NCI-H2029 treated with DMSO at 0.1 percent for 48 hours (cell line): ENCODE measurements at places on chromosomes 2 and 18.
A peak's percentile ranks its signal among the peaks of the same experiment; 100 is the strongest.

DNA sequence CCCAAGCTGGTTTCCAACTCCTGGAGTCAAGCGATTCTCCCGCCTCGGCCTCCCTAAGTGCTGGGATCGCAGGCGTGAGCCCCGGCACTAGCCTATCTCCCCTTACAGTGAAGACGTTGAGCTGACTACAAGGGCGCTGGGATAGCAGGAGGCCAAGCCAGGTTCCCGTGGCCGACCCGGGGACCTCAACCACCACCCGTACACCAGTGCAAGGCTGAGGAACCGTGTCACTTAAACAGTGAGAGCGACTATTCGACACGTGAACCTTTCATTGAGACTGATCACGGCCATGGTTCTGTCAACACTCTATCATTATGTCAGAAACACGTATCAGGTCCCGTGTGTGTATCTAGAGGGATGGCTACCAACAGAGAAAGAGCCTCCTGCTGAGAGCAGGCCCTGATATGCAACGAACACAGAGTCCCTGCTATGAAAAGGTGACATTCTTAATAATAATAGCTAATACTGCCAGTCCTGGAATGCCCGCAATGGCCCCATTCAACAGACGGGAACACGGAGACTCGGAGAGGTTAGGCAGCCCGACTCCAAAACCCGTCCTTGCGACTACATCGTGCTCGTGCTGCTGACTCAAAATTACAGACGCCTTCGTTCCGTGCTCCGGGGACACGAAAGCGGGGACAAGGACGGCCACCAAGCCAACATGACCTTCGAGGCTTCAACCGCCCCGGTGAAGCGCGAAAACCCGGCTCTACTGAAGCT, 833 bp downstream of the AFG3L2 start:
- peak; percentile 60 for DNase-seq

DNA sequence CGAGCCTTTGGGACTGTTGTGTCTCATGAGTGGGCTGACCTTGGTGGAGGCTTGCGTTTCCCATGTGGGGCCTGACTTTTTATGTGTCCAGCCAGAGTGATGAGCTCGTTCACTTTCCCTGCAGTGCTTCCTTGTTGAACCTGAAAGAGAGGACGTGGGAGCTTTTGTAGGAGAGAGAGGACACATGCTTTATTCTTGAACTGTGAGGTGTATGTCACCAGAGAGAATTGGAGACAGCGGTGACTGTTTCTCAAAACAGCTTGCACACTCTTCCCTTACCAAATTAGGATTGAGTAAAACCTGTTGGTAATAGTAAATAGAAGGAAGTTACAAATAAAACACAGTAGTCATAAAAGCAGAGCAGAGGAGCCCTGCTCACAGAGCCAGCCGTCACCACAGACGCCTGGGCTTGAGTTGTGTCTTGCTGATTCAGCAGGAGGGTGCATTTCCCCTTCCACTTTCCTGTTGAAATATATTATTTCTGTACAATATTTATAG, 60.7 kb downstream of the INPP4A start:
- no peak for DNase-seq

DNA sequence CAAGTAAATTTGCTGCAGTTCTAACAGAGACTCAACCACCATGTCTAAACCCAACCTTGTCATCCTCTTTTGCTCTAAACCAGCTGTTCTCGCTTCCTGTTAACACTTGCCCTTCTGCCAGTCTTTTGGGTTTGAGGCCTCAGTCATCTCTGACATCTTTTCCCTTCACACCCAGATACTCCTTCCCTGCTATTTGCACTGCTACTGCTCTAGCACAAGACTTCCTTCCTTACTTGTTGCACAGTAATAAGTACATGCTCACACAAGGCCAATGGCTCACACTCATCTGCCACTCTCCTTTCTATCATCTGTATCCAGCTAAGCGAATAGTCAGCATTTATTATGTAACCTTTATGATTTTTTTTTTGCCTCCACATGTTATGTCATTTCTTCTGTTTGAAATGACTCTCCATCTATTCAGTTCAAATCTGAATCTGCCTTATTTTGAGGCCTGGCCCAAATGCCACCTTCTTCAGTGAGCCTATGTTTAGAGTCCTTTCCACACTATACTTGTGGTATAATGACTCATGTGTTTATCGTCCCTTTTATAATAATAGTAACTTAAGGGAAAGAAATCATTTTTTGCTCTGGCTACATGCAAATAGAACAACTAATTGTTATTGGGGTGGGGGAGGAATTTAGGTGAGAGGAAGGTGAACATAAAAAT, 22.5 kb upstream of the CDKL4 start:
- DNase-seq = no peak

GRCh38 chr18:79950515-79951341, 725 bp downstream of the SLC66A2 start:
- no peak for DNase-seq

GRCh38 chr2:29218550-29219125, 103.4 kb downstream of the CLIP4 start:
- no peak for DNase-seq

- no peak for DNase-seq
Observed at GRCh38 chr2:223890721-223891120, 53.3 kb upstream of the AP1S3 start.

- DNase-seq = no peak
Observed at GRCh38 chr2:182522972-182523473, 96.2 kb upstream of the PDE1A start.

DNA sequence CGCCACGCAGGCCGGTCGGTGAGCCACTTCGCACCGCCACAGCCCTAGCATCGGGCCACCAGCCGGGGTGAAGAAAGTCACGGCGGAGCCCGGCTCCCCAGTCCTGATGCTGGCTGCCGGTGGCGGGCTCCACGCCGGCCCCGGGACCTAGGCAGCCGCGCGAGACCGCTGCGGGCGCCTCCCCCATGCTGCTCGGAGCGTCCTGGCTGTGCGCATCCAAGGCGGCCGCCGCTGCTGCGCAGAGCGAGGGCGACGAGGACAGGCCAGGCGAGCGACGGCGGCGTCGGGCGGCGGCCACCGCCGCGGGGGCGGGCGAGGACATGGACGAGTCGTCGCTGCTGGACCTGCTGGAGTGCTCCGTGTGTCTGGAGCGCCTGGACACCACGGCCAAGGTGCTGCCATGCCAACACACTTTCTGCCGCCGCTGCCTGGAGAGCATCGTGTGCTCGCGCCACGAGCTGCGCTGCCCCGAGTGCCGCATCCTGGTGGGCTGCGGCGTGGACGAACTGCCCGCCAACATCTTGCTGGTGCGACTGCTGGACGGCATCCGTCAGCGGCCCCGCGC, 433 bp downstream of the SH3RF3 start:
- no peak for DNase-seq

- no peak for DNase-seq
Observed at GRCh38 chr2:206859330-206859739, 80.0 kb upstream of the CPO start.

DNA sequence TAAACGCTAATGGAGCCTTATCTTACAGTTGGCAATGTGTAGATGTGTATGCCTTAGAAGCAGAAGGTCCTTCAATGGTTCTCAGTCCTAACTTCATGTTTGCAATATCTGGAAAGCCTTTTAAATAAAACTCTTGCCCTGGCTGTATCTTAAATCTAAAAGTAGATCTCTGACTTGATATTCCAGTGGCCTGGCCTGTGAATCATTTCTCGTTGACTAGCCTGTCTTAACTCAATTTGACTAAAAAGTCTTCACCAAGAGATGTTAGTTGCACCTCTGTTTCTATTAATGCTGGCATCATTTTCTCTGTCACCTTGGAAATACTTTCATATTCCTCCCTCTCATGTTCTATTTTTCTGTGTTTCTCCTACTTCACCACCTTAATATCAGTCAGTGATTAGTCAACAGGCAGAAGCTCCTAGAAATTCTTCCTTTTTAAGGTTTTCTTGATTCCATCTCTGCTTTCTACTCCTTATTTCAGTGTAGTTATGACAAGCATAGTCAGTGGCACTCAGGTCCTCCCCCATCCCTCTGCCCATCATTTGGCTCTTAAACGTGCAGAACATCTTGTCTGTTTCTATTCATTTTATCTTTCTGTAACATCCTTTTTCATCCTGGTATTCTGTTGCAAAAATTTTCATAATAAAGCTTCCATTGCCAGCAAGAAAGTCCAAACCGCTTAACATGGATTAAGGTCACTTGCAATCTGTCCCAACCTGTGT, 4.3 kb downstream of the ITGAV start:
- no peak for DNase-seq

GRCh38 chr18:37318360-37319355, 246.9 kb downstream of the CELF4 start:
- no peak for DNase-seq

GRCh38 chr2:99890568-99891427, 251.6 kb downstream of the AFF3 start:
- no peak for DNase-seq

DNA sequence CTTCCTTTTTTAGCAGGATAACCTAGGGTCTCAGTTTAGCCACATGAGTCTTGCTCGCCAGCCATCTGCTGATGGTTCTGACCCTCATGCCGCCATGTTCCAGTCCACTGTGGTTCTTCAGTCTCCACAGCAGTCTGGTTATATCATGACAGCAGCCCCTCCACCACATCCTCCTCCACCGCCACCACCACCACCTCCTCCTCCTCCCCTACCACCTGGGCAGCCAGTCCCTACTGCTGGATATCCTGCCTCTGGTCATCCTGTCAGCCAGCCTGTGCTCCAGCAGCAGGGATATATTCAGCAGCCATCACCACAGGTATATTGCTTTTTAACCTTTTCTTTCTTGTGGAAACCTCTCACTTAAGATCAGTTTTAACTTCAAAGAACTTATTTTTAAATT, 89.9 kb upstream of the UBXN4 start:
- DNase-seq = no peak
